ENCODE measurements at places on chromosomes 4 and X. TPM values are rescaled to one million over a fixed set of nuclear protein-coding genes. Genes with fewer than 3 reads are reported as not detected.

Gene ZAR1
- not detected for total RNA-seq

Gene MAGEA10
- not detected for total RNA-seq

Gene ABCB7
- total RNA-seq: 27.0 TPM

Gene NXF2B
- total RNA-seq: not detected

Gene ZNF711
- 0.11 TPM for total RNA-seq

Data from CD8-positive, alpha-beta memory T cell (primary cell).